Left colon (tissue), 2 donors: ENCODE measurements at places on chromosomes 4 and X. TPM values are rescaled to one million over a fixed set of nuclear protein-coding genes. Genes with fewer than 3 reads are reported as not detected.
A peak's percentile ranks its signal among the peaks of the same experiment; 100 is the strongest.

GRCh38 chrX:77564823-77565222 is 117.6 kb downstream of the FGF16 start:
- DNase-seq, result no peak

GRCh38 chr4:133151691-133152329 is 2.7 kb downstream of the PCDH10 start:
- no peak for DNase-seq

The FBXL5 gene
- 48.2 TPM for total RNA-seq

GRCh38 chrX:11406109-11406765 is 113.0 kb downstream of the AMELX start:
- DNase-seq, result no peak

DNA sequence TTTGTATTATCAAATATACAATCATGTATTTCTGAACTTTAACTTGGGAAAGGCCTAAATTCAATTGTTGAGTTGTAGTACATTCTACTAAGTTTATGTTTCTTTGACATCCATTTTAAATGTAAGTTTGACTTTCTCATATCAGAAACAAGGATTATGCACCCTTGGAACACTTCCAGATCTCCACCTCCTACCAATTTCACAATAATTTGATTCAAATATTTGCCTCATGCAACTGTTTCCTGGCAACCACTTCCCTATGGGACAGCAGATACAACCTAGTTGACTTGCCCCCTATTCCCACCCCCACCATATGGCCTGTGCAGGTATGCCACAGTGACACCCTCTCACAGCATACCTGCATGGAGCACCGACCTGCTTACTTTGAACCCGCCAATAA is 506.4 kb upstream of the PABPC4L start:
- DNase-seq, result no peak

- no peak for DNase-seq
These were observed 64.0 kb upstream of the PGM2 start for GRCh38 chr4:37762294-37762990.

DNA sequence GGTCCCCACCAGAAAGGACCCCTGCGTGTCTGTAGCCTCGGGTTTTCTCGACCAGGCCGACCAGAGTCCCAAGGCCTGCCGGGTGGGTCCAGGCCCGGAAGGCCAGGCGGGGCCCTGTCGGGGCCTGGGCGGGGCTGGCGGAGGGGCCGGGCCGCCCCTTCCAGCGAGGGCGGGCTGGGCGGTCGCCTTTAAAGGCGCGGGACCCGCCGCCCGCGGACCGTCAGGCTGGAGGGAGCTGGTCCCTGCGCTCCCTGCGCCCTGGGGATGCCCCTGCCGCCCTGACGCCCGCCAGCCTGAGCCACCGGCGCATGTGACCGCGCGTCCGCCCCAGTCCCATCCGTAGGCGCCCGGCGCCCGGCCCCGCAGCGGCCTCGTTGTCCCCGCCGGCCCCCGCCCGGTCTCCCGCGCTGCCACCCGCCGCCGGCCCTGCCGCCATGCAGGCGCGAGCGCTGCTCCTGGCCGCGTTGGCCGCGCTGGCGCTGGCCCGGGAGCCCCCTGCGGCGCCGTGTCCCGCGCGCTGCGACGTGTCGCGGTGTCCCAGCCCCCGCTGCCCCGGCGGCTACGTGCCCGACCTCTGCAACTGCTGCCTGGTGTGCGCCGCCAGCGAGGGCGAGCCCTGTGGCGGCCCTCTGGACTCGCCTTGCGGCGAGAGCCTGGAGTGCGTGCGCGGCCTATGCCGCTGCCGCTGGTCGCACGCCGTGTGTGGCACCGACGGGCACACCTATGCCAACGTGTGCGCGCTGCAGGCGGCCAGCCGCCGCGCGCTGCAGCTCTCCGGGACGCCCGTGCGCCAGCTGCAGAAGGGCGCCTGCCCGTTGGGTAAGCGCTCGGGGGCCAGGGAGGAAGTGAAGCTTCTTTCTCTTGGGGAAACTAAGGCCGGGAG is at the start of gene HTRA3:
HTRA3 (plus strand) TSS at position 220 of the 883 bp plus-strand sequence; CDS start at position 435, 215 bp downstream.
- peak; percentile 30 for DNase-seq

DNA sequence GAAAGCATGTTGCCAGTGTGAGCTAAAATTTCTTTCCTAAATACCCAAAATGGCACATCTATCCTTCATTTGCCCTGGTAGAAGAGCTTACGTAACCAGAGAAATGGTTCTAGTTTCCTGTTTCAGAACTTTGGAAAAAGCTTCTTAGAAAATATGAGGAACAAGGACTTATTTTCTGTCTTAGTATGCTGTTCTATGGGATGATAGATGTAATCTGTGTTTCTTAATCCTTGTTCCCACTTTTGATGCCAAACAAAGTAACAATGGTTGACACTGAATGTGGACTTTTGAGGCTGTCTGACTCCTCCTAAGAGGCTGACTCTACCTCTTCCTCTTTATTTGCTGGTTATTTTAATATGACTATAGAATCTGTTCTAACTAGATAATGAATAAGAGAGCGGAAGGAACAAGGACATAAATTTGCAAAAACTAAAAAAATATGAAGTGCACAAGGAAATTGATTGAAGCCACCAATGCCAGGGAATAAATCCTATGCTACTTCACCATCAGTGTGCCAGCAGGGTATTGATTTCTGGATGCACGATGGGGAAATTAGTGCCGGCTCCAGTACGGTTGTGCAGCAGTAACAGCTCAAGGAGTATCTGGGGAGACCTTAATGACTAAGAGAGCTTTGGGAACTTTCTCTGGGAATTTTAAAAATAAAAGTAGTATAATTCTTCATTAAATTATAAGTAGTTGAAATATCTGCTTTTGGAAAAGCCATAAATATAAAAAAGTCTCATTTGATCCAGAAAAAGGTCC is 39.4 kb upstream of the TET2 start:
- no peak for DNase-seq

DNA sequence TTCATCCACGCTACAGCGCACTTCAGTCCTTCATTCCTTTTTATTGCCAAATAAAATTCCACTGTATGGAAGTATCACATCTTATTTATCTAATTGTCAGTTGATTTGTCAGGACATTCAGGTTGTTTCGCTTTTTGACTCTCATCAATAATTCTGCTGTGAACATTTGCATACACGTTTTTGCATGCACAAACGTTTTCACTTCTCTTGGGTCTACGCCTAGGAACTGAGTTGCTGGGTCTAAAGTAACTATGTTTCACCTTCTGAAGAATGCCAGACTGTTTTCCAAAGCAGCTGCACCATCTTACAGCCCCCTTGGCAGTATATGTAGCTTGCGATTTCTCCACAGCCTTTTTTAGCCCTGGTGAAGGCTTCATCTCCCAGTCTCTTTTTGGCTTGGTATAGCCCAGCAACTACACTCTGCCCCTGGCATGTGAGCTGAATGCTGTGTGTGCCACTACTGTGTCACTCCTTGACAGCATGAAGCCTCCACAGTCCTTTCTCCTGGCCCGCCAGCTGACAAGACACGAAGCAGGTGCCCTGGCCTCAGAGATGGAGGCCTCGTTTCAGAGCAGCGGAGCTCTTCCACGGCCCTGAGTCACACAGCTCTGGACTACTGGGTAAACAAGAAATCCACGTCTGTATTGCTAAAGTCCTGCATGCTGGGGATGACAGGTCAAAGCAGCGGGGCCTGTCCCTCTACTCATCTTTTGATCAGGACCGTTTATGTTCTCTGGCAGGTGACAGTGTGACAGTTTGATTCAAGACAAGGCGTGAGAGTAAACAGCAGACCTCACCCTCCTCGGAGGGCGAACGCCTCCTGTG is 75.5 kb downstream of the NSUN7 start:
- no peak for DNase-seq

DNA sequence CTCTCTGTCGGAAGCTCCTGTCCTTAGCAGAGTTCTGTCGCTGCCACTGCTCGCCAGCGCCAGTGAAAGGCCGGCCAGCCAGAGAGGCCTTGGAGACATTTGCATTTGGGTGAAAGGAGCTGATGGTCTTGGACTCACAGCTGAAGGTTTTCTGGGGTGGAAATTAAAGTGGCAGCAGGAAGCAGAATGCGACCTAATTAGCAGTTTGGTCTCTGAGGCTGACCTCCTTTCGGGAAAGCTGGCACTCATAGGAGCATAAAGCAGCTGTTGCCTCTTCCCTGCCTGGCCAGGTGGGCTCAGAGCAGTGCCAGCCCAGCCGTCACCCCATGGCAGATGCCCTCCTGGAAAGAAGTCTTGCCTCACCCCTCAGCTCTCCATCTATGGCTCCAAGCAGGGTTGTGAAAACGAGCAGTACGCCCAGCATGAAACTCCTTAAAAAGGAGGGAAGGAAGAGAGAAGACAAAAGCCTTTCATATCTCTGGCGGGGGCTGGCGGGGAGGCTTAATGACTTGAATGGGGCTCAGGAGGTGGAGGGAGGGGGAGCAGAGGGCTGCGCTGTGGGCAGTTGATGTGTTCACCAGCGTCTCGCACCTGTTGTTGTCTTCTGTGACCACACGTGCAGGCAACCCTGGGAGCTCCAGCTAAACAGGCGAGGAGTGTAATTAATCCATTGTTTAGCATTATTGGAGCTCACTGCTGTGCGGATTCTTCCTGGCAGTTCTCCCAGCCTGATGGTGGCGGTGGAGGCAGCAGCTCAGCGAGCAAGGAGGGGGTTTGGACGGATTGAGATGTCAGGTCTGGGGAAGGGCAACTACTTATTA is 264.0 kb downstream of the MID1IP1 start:
- no peak for DNase-seq

- DNase-seq, result no peak
These were observed 98.9 kb downstream of the KLHL8 start for GRCh38 chr4:87121341-87122065.

The KANTR gene
- 12.2 TPM for total RNA-seq

DNA sequence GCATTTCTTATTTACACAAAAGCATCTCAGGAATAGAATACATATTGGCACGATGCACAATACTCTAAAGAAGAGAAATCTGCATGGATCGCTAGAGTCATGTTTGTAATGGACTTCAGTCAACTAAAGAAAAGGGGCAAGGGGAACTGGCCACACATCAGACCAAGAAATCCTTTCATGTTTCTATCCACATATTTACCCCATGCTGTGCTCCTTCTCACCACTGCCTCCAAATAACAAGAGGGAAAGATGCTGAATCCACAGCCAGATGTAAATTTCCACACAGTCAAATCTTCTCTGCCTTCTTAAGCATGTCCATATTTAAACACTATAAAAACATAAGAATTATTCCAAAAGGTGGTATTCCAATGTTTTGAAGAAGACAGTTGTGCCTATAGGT is 67.6 kb downstream of the COX18 start:
- DNase-seq, result no peak

- DNase-seq, result no peak
These were observed 27.9 kb downstream of the CCDC149 start for GRCh38 chr4:24884902-24885301.

The ZCCHC12 gene
- total RNA-seq, result not detected

DNA sequence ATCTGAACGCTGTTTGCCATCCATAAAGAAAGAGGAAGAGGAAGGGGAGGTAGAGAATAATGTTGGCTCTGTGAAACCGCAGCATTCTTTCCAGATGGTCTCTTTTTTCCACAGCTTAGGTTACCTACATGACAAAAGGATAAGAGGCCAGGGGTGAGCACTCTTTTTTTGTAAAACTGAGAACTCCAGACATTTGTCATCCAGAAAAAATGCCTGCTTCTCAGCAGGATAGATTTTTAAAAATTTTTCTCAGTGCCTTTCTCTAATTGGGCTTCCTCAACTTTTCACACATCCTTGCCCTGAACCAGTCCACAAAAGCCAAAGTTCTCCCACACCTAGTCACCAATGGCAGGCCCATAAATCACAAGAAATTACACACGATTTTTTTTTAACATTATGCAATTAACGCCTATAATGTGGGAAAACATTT is 158.1 kb upstream of the TENM3 start:
- no peak for DNase-seq

The ESX1 gene
- total RNA-seq, result not detected

The PTTG2 gene
- total RNA-seq, result 0.67 TPM

DNA sequence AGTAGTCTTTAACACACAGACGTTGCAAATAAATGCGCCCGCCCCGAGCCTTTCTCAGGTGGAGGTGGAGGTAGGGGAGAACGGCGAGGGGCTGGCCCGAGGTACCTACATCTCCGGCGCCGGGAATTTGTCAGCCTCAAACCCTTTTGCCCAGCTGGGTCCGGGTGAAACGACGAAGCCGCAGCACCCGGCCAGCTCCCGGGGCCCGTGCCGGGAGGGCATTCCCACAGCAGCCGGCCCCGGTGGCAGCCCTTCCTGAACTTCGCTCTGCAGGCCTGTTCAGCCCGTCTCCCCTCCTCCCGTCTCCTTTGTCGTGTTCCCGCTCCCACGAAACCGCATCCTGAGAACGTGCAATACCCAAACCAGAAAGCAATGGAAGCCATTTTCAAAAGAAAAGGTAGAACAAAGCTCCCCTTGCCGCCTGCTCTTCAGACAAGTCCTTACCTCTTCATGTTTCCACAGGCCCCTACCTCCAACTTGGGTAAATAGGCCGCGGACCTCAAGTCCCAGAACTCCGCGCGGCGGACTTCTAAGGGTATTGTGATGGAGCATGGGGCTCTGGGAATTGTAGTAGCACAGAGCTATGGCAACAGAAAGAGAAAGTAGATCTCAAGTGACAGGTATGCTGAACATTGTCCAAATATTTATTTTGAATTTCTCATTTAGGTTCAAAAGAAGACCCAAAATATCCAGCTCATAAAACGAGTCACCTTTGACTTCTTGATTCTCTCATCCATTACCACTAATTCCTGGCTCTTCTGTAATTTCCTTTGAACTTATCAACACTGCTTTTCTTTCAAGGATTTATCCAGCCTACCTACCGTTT is at the start of gene RBM41:
RBM41 (minus strand) TSS at position 501 of the 826 bp plus-strand sequence; CDS start at position 452, 49 bp downstream.
- DNase-seq, result peak; percentile 80

GRCh38 chrX:45447331-45447730 is 246.7 kb upstream of the DIPK2B start:
- DNase-seq, result no peak

DNA sequence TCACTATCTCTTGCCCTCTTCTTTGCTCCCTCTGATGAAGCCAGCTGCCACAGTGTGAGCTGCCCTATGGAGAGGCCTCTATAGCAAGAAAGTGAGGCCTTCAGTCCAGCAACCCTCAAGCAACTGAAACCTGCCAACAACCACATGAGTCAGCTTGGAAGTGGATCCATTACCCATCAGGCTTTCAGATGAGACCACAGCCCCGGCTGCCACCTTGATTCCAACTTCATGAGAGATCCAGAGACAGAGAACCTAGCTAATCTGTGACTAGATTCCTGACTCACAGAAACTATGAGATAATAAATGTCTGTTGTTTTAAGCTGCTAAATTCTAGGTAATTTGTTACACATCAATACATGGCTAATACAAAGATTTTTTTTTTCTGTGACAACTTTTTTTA is 20.4 kb upstream of the WAS start:
- DNase-seq, result no peak

- no peak for DNase-seq
These were observed 2.7 kb downstream of the TSPYL2 start for GRCh38 chrX:53084863-53085262.

GRCh38 chr4:173513651-173514050 is 16.4 kb downstream of the HAND2 start:
- no peak for DNase-seq

- peak; percentile 68 for DNase-seq
These were observed 90.2 kb downstream of the ARHGAP10 start for GRCh38 chr4:147822128-147822527.

GRCh38 chrX:12929701-12930100 is 23.3 kb downstream of the TLR8 start:
- DNase-seq, result no peak

GRCh38 chrX:49193542-49193964 is 6.4 kb downstream of the SYP start:
- DNase-seq, result no peak
